ENCODE measurements at places on chromosomes 2 and 18. TPM values are rescaled to one million over a fixed set of nuclear protein-coding genes. Genes with fewer than 3 reads are reported as not detected.

ANKRD36C gene
- 19.5 TPM for polyA plus RNA-seq

GKN1 gene
- not detected for polyA plus RNA-seq

MROH2A gene
- polyA plus RNA-seq: not detected

NGEF gene
- not detected for polyA plus RNA-seq

RAX gene
- not detected for polyA plus RNA-seq

GCG gene
- not detected for polyA plus RNA-seq

COL4A4 gene
- polyA plus RNA-seq: 2.2 TPM

LYG2 gene
- 0.51 TPM for polyA plus RNA-seq

ANO7 gene
- 0.25 TPM for polyA plus RNA-seq
